NCI-H1417 treated with DMSO at 0.1 percent for 48 hours (cell line): ENCODE measurements at places on chromosomes 16 and 17.
A peak's percentile ranks its signal among the peaks of the same experiment; 100 is the strongest.

DNA sequence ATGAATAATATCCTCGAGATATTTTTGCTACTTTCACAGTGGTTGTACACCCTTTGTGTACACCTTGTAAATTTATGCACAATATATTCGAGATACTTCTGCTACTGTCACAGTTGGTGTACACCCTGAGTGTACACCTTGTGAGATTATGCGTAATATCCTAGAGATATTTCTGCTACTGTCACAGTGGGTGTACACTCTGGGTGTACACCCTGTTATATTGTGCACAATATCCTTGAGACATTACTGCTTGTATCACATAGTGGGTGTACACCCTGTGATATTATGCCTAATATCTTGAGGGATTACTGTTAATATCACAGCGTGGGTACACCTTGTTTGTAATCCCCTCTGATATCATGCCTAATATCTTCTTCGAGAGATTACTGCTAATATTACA lies 7.2 kb upstream of the NUDT7 start:
- DNase-seq = no peak

DNA sequence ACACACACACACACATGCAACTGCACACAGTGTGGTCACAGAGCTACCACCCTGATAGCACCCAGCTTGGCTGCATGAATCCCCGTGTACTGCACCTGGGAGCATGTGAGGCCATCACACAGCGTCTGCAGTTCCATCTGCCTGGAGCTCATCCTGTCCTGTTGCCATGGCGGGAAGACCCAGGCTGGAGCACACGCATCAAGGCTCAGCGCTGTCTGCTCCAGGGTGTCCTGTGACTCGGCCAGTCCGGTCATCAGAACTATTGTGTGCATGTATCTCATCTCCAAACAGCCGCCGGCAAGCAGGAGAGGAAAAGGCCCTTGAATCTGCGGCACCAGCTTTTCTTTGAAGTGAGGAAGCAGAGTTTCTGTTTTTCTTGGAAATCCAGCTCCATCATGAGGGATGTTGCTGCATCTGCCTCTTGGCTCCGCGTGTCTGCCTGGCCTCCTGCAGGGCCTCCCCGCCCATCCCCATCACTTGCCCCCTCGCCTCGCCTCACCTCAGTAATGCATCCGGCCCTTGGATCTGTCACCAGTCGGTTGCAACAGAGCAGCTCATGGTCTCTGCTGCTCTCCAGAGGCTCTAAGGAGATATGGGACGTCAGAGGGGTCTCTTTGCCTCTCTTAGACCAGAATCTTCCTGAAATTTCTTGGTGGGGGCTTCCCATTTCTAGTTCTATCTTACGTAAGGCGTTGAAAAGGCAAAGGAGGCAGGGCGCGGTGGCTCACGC lies 23.7 kb downstream of the CACNG4 start:
- no peak for DNase-seq

DNA sequence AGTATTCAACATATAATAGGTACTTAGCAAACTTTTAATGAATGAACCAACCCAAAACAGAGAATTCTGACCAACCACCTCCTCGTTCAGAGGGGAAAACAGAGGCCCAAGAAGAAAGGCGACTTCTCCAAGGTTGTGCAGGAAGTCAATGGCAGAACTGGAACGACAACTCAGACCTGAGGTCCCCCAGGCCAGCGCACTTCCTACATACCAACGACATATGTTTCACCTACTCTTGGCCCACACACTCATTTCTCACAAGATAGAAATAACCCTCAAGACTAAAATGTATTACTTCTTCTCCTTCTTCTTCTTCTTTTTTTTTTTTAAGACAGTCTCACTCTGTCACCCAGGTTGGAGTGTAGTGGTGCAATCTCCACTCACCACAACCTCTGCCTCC lies 14.4 kb downstream of the CHCT1 start:
- no peak for DNase-seq

DNA sequence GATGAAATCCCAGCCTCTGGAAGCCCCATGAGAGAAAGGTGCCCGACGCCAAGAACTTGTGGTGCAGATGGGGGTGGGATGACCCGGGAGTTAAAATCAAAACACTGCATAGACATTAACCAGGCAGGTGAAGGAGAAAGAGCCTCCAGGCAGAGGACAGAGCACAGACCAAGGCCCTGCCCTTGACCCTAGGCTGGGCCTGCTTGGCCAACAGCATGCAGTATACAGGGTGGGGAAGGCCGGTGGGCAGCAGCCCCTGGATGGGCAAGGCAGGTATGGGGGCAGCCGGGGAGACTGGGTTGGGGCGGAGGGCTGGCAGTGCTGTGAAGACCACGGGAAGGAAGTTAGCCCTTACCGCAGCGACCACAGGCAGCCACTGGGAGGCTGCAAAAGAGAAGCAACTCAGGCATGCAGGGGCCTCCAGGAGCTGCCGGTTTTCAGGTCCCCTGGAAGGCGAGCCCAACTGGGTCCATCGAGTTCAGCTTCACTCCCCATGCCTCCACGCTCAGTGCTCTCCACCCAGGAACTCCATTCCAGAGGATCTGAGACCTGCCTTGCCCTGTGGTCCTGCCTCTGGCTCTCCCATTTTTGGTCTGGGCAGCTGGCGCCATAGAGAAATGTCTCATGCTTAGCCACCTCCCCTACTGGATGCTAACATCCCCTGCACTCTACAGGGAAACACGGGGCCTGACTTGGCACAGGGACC lies 81.2 kb downstream of the C16orf95 start:
- no peak for DNase-seq

- no peak for DNase-seq
These were observed 1.4 kb downstream of the TMEM235 start for GRCh38 chr17:78232859-78233173.

GRCh38 chr17:27577884-27578717 lies 52.9 kb upstream of the LGALS9 start:
- DNase-seq = no peak

DNA sequence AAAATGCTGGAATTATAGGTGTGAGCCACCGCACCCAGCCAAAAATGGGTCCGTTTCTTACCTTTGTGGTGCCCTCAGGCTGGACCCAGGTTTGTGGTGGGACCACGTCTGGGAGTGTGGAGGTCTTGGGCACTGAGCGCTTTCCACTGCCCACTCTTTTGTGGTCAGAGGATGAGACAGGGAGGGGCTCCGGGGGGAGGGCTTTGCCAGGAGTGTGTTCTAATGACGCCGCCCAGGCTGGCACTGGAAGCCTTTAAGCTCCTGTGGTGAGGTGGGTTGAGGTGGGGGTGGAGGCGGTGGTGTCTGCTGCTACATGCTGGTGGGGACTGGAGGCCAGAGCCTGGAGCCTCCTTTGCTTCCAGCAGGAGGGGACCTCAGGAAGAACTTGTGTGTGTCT lies 12.8 kb upstream of the ADCY7 start:
- no peak for DNase-seq

DNA sequence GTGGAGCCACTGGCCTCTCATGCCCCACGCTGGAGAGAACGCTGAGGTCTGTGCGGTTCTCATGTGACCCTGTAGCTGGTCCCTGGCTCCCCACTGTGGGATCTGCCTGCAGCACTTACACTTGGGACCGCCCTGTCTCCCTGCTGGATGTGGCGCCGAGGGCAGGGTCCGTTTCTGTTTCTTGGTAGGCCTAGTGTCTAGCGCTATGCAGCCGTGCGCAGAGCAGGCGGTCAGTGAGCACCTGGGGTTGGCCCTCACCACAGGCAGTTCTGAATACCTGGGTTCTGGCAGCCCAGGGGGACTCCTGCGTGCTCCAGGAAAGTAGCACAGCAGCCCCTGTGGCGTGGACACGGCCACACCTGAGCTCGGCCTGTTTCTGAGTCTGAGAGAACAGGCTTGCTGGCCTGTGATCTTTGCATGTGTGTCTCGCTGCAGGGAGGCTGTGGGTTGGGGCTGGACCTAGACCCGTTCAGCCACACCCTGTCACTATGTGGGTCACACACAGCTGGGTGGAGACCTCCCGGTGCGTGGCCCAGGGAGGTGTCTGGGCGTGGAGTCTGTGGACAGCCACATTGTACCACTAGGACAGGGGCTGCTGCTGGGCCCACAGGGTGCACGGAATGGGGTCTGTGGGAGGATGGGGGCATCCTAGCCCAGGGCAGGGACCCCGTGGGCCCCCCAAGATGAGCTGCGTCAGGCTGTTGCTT lies 2.8 kb downstream of the CAPN15 start:
- DNase-seq = no peak

DNA sequence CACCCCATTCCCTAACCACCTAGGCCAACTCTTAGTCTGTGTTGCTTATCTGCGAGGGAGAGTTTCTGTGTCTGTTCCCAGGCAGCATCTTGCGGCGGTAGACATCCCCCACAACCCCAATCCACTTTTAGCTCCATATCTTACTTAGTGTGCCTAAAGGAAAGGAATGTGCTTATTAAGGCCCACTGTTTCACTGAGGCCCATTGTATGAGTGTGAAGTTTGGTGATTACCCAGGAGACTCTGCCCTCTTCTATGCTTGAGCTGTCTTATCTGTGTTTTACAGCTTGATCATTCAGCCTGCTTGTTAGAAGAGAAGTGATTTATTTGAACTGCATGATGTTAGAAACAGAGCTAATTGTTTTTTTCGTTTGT lies 10.3 kb upstream of the MLYCD start:
- DNase-seq = no peak

GRCh38 chr17:2697611-2698162 lies 13.9 kb downstream of the CLUH start:
- DNase-seq = no peak

GRCh38 chr17:9371019-9371418 lies 204.6 kb downstream of the STX8 start:
- peak; percentile 82 for DNase-seq

- no peak for DNase-seq
These were observed 7.6 kb downstream of the MYO1C start for GRCh38 chr17:1484676-1485422.

DNA sequence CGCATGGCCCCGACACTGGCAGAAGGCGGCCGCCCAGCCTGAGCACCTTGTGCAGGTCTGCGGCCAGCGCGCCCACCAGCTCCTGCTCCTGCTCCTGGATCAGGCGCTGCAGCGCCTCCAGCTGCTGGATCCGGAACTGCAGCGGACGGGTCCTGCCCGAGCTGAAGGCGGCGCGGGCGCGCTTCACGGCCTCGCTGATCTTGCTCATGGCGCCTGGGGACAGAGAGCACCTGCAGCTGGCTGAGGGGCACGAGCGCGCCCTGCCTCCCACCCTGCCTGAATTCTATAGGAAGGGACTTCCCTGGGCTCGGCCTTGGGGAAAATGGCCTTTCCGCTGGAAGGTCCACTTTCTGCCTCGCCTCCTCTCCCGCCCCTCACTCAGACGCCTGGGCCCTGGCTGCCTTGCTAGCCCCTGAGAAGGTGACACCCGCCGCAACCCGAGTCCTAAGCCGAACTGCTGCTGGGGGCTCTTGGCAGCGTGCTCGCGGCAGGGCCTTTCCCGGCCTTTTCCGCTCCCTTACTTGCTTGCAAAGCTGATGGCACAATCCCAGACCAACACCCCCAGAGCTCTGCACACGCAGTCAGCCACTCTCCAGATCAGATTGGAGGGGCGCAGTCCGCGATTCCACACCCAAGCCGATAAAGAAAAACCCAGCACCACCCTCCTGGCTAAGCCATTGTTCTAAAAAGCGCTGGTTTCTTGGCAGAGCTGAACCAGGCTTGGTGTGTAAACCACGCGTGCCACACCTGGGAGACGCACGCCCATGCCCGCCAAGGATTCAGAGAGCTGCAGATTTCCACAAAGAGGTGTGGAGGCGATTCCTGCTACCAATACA lies 3.0 kb downstream of the ALDH3A1 start:
- no peak for DNase-seq

GRCh38 chr16:87196661-87197060 lies 120.5 kb downstream of the C16orf95 start:
- no peak for DNase-seq

DNA sequence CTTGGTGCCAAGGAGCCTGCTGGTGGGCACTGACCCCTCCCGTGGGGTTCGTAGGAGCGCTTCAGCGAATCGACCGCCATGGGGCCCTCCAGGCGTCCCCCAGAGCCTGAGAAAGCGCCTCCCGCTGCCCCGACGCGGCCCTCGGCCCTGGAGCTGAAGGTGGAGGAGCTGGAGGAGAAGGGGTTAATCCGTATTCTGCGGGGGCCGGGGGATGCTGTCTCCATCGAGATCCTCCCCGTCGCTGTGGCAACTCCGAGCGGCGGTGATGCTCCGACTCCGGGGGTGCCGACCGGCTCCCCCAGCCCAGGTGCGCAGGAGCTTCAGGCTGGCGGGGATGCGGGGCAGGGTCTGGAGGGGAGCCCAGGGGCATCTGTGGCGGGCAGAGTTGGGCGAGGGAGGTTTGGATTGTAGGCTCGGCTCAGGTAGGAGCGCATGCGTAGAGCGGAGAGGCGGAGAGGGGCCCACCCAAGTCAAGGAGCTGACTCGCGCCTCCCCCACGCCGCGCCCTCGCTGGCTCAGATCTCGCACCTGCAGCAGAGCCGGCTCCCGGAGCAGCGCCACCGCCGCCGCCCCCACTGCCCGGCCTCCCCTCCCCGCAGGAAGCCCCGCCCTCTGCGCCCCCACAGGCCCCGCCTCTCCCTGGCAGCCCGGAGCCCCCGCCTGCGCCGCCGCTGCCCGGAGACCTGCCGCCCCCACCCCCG lies 19.8 kb downstream of the FMNL1 start:
- DNase-seq = peak; percentile 21

GRCh38 chr16:59053911-59054310 lies 319.8 kb upstream of the GOT2 start:
- no peak for DNase-seq

DNA sequence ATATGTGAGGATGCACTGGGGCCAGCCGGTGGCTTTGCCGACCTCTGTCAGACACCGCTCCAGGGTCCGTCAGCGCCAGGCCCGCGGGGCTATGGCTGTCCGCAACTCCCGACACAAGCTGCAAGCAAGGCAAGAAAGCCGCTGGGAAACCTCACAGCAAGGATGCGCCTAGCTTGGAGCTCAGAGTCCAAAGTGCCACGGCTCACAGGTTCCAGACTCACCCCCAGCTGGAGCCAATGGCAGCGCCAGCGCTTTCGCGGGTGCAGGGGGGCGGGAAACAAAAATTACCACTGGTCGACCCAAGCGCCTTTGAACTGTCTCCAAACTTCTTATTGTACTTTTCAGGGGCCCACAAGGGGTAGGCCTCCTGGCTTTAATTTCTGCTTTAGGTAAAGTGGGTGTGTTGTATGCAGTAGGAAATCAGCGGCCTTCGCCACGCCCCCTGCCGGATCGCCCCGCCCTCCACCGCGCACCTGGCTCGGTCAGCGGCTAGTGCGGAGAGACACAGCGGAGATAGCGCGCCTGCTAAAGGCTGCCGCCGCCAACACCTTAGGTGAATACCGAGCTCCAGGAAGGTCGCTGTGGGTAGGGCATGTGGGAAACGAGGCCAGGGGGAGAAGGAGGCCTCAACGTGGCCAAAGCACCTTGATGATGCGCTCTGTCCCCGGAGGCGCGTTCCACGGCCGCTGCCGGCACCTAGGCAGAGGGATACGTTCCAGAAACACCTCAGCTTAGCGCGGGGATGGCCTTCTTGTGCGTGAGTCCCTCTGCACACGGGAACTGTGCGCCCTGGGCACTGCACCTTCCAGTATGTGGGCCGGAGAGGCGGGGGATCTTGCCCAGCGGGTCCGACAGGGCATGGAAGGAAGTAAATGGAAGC lies 61.0 kb upstream of the RBL2 start:
- no peak for DNase-seq

DNA sequence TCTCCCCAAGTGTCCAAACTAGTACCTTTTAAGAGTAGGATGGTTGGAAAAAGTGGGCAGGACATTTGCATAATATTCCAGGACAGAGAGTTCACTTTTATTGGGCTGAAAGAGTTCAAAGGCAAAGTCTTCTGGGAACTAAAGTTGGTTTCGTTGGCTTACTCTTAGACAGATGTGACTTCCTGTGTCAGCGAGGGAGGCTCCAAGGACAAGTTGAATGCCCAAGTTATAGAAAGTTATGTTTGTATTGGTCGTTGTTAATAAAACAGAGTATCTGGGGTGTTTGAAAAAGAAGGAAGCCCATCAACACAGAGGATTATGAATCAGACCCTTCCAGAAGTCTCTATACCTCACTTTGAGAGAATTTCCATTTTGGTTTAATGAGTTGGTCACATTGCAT lies 117.3 kb upstream of the TBX2 start:
- DNase-seq = no peak
